RWPE2 (cell line): ENCODE measurements at places on chromosomes 1 and 21.

DNA sequence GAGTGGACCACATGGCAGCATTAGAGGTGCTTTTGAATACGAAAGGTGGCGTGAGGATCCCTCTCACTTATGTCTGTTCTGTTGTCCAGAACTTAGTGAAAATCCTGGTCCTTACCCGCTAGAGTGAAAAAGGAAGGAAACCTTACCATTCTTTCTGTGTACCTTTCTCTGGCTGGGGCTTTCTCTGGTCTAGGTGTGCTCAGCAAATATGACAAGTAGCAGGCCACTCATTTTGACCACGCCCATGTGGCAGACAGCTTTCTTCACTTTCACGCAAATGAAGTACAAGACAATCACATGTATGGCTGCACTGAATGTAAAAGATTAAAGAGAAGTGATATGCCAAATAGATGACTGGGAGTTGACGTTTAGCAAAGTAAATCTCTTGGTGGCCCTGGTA is 131.9 kb downstream of the FGGY start:
- no peak overlapping the region for H3K27ac ChIP-seq
- no peak for DNase-seq
- no peak overlapping the region for H3K4me3 ChIP-seq
- no peaks in the 10 kb centered on the region for H3K27me3 ChIP-seq
- H3K4me1 ChIP-seq, result peaks cover 16% of the 10 kb centered on the region

DNA sequence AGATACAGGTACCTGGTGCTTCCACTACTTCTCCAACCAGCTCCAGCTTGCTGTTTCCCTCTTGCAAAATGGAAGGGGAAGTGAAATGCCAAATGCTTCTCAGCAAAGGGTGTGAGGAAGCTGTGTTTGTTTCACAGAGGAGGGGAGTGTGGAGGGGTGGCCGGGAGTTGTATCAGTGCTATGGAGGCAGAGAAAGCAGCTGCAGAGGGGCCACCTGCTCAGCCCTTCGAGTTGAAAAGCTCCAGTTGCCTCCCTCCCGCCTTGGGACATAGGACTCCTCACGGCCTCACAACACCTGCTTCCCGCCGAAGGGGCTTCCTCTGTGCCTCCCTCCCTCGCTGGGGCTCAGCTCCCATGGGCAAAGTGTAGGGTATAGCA is 12.1 kb upstream of the LINGO4 start:
- no peaks in the 10 kb centered on the region for H3K36me3 ChIP-seq
- no peaks in the 10 kb centered on the region for H3K27me3 ChIP-seq
- no peak overlapping the region for H3K4me3 ChIP-seq
- H3K4me1 ChIP-seq, result peaks cover 7% of the 10 kb centered on the region
- H3K27ac ChIP-seq, result no peak overlapping the region

DNA sequence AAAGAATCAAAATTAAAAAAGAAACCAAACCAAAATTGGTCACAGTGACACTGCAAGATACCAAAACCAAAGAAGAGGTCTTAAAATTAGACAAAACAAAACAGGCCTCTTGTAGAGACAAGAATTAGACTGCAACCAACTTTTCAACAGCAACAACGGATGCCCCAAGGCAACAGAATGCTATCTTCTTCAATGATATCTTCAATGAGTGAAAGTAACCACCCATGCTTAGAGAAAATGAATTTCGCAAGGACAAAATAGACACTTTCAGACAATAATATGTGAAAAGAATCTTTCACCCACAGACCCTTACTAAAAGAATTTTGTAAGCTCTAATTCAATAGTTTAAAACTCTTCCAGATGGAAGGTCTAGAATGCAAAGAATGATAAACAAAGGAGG is 41.7 kb downstream of the USP48 start:
- no peaks in the 10 kb centered on the region for H3K27me3 ChIP-seq
- H3K4me1 ChIP-seq, result no peaks in the 10 kb centered on the region
- H3K4me3 ChIP-seq, result no peak overlapping the region
- H3K36me3 ChIP-seq, result peaks cover 58% of the 10 kb centered on the region
- no peak overlapping the region for H3K27ac ChIP-seq

DNA sequence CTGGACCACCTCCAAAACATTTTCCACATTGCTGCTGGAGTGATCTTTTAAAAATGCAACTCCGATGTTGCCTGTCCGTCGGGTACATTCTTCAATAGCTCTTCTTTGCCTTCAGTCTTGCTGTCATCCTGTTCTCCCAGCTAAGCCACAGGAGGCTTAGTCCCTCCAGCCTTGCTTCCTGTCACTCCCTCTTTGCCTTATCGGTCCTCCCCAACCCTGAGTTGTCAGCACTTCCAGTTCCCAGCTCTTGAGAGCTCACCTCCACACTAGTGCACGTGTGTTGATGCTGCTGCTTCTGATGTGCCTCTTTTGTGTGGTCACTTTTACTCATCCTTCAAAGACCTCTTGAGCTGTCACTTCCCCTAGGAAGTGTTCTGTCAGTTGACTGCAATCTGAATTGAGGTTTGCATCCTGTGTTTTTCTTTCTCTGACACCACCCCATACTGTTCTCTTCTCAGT is 15.3 kb downstream of the UCK2 start:
- peak overlapping the region; percentile 36 for H3K27ac ChIP-seq
- H3K4me1 ChIP-seq, result peaks cover 23% of the 10 kb centered on the region
- H3K36me3 ChIP-seq, result peaks cover 5% of the 10 kb centered on the region; the same call in 1 of the 2 replicates
- H3K4me3 ChIP-seq, result no peak overlapping the region
- H3K27me3 ChIP-seq, result no peaks in the 10 kb centered on the region

GRCh38 chr1:167522246-167522645 is 3.9 kb upstream of the CD247 start:
- H3K27ac ChIP-seq, result no peak overlapping the region
- H3K27me3 ChIP-seq, result peaks cover 9% of the 10 kb centered on the region
- no peaks in the 10 kb centered on the region for H3K36me3 ChIP-seq
- no peak for DNase-seq
- H3K4me1 ChIP-seq, result no peaks in the 10 kb centered on the region

GRCh38 chr1:91501523-91501851 is 836 bp downstream of the CDC7 start:
- no peaks in the 10 kb centered on the region for H3K27me3 ChIP-seq
- H3K4me1 ChIP-seq, result peaks cover 15% of the 10 kb centered on the region
- H3K27ac ChIP-seq, result peak overlapping the region; percentile 86
- no peak for DNase-seq
- H3K4me3 ChIP-seq, result peak overlapping the region; percentile 52

DNA sequence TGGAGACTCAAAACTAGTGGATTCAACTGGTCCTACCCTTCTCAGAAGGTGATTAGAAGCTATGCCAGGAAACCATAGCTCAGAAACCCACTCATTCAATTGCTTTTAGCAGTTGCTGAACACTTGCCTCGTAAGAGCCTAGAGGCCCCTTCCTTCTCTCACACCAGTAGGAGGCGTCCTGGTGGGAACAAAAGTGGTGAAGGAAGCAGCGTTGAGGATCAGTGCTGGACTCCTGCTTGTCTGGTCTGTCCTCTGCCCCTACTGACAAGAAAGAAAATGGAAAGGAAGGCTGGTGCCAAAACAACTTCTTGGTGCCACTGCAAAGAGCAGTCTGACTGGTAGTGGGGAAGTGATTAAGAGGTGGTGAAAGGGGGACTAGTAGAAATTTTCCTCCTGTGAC is 269.7 kb downstream of the LMO4 start:
- no peak overlapping the region for H3K4me3 ChIP-seq
- H3K27ac ChIP-seq, result no peak overlapping the region
- no peaks in the 10 kb centered on the region for H3K4me1 ChIP-seq
- no peak for DNase-seq

DNA sequence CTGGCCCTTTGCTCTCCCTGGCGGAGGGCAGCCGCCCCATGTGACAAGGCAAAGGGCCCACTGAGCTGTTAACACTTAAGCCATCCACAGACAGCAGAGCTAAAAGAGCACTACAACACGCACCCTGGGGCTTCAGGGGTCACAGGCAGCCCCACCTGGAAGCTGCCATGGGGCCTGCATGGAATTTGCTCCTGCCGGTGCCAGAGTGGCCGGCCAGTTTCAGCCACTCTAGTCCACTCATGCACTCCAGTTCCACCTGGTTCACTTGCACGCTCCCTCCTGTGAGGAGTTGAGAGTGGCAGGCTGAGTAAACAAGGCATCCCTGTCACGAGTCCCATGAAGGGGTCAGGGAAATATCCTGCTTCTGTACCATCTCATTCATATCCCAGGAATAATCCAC is 55.3 kb downstream of the RIMS3 start:
- DNase-seq, result no peak
- no peaks in the 10 kb centered on the region for H3K27me3 ChIP-seq
- no peak overlapping the region for H3K4me3 ChIP-seq
- H3K36me3 ChIP-seq, result no peaks in the 10 kb centered on the region
- H3K27ac ChIP-seq, result no peak overlapping the region

DNA sequence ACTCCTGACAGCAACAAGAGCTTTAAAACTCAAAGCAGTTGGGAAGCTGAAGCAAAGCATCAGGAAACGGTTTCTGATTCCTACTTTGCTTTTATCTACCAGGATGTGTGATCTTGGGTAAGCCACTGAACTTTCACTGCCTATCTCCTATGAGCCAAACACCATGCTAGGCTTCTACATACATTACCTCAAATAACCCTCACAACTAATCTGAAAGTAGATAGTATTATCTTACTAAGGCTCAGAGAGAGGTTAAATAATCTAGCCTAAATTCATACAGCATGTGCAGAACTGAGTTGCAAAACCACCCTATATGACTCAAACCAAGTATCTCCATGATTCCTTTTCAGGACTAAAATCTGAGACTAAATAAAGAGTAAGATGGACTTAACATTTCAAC is 83.8 kb downstream of the EVI5 start:
- no peak for DNase-seq
- no peaks in the 10 kb centered on the region for H3K4me1 ChIP-seq
- peaks cover 17% of the 10 kb centered on the region for H3K36me3 ChIP-seq

DNA sequence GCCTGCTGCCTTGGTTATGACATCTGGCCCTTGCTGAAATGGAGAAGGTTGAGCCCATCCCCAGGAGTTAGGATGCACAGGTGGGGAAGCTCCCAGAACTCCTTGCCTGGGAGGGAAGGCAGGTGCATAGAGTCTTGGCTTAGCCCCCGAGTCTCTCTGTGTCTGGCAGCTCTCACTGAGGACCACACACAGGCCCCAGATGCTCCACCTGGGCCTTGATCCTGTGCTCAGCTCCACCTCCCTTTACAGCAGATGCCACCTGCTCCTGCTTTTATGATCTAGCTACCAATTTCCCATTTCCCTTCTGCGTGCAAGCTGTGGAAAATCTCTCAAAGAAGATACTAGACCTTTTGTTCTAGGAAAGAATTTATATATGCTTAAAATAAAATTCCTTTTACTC is 28.8 kb upstream of the KCNJ6 start:
- no peak overlapping the region for H3K4me3 ChIP-seq
- no peak overlapping the region for H3K27ac ChIP-seq
- no peaks in the 10 kb centered on the region for H3K4me1 ChIP-seq
- no peaks in the 10 kb centered on the region for H3K36me3 ChIP-seq
- no peak for DNase-seq

- no peaks in the 10 kb centered on the region for H3K4me1 ChIP-seq
- H3K27me3 ChIP-seq, result no peaks in the 10 kb centered on the region
- DNase-seq, result no peak
- H3K4me3 ChIP-seq, result no peak overlapping the region
Measured at GRCh38 chr21:37348664-37349063, 17.9 kb upstream of the DYRK1A start.

GRCh38 chr1:23529146-23530086 is 1.6 kb downstream of the E2F2 start:
- peak overlapping the region; percentile 41 for H3K27ac ChIP-seq
- peaks cover 10% of the 10 kb centered on the region for H3K4me1 ChIP-seq
- no peaks in the 10 kb centered on the region for H3K36me3 ChIP-seq
- H3K27me3 ChIP-seq, result no peaks in the 10 kb centered on the region
- peak overlapping the region; percentile 56 for H3K4me3 ChIP-seq

DNA sequence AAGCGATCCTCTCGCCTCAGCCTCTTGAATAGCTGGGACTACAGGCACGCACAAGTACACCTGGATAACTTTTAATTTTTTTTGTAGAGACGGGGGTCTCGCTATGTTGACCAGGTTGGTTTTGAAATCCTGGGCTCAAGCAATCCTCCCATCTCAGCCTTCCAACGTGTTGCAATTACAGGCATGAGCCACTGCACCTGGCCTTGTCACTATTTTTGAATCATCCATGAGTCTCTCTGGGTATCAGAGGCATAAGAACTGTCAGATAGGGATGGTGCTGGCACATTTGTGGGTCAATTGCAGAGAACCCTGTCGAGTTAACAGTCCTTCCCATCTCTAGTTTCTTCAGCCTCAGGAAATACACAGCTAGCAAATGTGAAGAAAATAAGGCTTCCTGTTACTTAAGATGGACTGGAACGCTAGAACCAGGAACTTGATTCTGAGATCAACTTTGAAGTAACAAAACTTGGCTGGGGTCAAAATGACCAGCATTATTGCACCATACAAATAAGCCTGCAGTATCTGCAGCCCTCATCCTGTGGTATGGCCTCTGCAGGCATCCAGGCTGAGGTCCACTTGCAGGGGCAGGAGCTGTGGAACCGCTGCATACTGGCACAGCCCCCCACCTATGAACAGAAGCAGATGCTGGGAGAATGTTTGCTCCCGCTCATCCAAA is 124.3 kb upstream of the GADD45A start:
- H3K36me3 ChIP-seq, result no peaks in the 10 kb centered on the region
- no peak overlapping the region for H3K4me3 ChIP-seq
- peaks cover 6% of the 10 kb centered on the region for H3K4me1 ChIP-seq
- no peak overlapping the region for H3K27ac ChIP-seq

DNA sequence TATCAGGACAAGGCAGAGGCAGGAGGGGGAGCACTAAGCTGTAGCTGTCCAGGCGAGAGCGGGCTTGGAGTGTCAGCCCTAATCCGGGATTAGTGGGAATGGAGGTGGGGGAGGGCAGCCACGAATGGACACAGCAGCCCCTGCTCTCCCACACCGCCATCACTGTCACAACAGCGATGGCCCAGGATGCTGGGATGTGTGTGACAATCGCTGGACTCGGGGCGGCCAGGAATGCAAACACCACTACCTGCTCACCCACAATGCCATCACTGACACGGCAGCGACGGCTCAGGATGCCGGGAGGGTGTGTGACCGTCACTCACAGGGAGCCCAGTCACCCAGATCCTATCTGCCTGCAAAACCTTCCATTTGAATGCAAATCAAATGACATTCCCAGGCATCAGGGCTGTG is 2.9 kb downstream of the C2CD2 start:
- no peaks in the 10 kb centered on the region; the same call in 1 of the 2 replicates for H3K36me3 ChIP-seq
- H3K4me1 ChIP-seq, result peaks cover 7% of the 10 kb centered on the region
- H3K27me3 ChIP-seq, result no peaks in the 10 kb centered on the region
- H3K27ac ChIP-seq, result no peak overlapping the region
- no peak for DNase-seq
- no peak overlapping the region for H3K4me3 ChIP-seq

- H3K27me3 ChIP-seq, result no peaks in the 10 kb centered on the region
- no peak overlapping the region for H3K4me3 ChIP-seq
- H3K27ac ChIP-seq, result no peak overlapping the region
- DNase-seq, result no peak
- no peaks in the 10 kb centered on the region for H3K36me3 ChIP-seq
Measured at GRCh38 chr1:246037832-246038231, 469.2 kb downstream of the SMYD3 start.

DNA sequence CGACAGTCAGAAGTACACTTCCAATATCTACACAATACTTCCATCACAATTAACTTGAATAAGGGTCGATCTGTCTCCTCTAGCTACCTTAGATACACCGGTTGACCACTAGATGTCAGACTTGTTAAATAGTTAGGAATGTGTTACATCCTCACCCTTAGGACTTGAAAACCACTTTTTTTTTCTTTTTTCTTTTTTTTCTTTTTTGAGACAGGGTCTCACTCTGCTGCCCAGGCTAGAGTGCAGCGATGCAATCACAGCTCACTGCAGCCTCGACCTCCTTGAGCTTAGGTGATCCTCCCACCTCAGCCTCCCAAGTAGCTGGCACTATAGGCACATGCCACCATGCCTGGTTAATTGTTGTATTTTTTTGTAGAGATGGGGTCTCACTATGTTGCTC is 120.4 kb upstream of the GREM2 start:
- no peaks in the 10 kb centered on the region for H3K27me3 ChIP-seq
- no peak overlapping the region for H3K27ac ChIP-seq
